ENCODE measurements at places on chromosomes 5 and 9.
A peak's percentile ranks its signal among the peaks of the same experiment; 100 is the strongest.

DNA sequence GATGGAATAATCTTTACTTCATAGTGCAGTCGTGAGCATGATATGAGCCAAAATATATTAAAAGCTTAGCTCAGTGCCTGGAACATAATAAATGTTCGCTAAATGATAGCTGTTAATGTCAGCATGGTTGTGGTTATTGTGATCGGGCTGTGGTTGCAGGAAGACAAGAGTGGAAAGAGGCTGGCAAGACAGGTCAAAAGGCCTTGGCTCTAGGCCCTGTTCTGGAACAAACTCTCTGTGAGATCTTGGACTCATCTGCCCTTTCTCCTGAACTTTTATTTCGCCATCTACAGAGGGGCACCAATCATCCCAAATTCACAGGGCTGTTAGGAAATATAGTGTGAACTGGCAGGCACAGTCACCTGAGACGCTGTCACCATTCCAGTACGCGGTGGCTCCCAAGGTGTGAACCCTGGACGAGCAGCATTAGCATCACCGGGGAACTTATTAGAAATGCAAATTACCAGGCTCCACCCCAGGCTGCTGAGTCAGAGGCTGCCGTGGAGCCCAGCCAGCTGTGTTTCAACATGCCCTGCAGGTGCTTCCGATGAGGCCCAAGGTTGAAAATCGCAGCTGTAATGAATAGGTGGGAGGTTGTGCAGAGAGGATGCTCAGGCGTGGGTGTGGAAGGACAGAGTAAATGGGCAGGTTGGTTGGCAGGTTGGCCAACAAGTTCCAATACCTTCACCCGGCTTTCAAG, 50.2 kb upstream of the SAP30L start:
- DNase-seq, result peak; percentile 52

GRCh38 chr9:126502417-126503332, 111.1 kb upstream of the LMX1B start:
- no peak for DNase-seq

DNA sequence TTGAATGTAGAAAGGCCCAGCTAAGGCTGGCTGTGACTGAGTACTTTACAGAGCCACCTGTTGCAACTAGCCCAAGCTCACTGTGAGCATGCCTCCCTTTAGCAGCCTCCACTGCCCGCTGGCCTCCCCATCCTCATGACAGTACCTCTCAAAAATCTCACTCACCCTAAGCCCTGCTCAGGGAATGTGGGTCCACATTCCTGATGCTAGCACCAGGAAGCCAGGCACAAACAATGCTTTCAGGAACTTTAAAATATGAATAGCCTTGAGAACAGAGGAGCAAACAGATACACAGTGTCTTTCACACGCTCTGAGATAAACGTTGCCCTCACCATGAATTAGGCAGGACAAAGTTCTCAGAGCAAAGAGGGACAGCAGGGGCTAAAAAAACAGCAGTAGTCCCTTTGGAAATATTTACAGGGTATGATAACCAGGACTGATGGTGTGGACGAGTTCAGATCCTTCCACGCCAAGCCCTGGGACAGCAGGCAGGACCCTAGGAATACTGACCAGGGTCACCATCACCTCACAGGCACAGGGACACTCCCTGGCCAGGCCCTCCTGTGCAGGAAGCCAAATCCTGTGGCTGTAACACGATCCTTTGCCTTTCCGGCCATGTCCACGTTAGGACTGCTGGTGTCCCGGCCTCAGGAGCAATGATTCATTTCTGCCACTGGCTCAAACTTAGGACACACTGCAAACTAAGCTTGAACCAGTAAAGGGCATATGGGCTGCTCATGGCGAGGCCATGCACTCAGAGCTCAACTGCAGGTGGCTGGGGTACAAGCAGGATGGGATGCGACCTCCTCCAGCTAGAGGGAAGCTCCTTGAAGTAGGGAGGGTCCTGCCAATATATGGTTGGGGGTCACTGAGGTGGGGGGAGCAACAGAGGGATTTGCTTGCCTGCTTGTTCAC, 9.6 kb downstream of the ACSL6 start:
- no peak for DNase-seq

- DNase-seq, result no peak
Measured at GRCh38 chr5:92070786-92071185, 687.7 kb upstream of the ARRDC3 start.

GRCh38 chr5:79750611-79751510, 61.2 kb downstream of the CMYA5 start:
- DNase-seq, result no peak

- no peak for DNase-seq
Measured at GRCh38 chr5:38793099-38793498, 52.7 kb upstream of the OSMR start.

GRCh38 chr9:120909904-120910303, 16.7 kb downstream of the TRAF1 start:
- DNase-seq, result no peak

- DNase-seq, result no peak
Measured at GRCh38 chr5:3155046-3155445, 403.6 kb upstream of the IRX2 start.

- no peak for DNase-seq
Measured at GRCh38 chr5:135229122-135229521, 169.9 kb downstream of the MACROH2A1 start.

DNA sequence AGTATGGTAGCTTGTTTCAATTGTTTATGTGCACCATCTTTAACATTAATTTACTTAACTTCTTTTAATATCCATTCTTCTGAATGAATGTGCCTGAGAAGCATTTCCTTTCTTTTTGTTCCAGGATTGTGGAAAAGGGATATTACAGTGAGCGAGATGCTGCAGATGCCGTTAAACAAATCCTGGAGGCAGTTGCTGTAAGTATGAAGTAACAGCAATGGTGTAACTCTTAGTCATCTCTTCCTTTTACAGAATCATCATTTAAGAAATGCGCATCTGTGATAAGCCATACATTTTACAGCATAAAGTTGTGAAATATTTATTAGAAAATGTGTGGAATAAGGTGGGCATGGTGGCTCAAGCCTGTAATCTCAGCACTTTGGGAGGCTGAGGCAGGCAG, 117.7 kb downstream of the STARD4 start:
- no peak for DNase-seq

DNA sequence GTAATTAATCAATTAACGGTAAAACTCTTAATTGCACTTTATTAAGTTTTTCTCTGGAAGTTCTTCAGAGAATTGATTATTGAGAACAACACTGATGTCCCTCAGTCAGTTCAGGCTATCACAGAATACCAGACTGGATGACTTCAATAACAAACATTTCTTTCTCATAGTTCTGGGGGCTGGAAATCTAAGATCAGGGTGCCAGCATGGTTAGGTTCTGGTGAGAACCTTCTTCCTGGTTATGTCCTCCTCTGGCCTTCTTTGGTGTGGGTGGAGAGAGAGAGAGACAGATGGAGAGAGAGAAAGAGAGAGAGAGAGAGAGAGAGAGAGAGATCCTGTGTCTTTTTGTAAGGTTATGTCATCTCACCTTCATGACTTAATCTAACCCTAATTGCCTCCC, 71.4 kb upstream of the DAP start:
- DNase-seq, result no peak

GRCh38 chr9:129720181-129720864, 32.5 kb downstream of the PTGES start:
- DNase-seq, result no peak

DNA sequence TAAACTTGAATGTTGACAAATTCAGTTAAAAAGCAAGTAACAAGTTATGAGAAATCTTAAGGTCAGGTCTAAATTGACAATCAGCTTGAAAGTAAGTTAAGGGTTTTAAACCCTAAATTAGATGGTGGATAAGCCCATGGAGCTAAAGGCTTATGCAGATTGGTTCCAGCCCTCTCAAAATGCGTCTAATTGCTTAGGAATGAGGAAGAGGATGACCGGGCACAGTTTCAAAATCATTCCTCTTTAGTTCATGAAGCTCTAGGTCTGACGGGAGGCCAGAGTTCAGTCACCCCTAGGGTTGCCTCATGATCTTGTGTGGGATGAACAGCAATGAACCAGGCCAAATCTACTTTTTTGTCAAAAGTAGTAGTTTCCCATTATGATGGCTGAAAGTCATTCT, 75.4 kb downstream of the SLC38A9 start:
- DNase-seq, result no peak

DNA sequence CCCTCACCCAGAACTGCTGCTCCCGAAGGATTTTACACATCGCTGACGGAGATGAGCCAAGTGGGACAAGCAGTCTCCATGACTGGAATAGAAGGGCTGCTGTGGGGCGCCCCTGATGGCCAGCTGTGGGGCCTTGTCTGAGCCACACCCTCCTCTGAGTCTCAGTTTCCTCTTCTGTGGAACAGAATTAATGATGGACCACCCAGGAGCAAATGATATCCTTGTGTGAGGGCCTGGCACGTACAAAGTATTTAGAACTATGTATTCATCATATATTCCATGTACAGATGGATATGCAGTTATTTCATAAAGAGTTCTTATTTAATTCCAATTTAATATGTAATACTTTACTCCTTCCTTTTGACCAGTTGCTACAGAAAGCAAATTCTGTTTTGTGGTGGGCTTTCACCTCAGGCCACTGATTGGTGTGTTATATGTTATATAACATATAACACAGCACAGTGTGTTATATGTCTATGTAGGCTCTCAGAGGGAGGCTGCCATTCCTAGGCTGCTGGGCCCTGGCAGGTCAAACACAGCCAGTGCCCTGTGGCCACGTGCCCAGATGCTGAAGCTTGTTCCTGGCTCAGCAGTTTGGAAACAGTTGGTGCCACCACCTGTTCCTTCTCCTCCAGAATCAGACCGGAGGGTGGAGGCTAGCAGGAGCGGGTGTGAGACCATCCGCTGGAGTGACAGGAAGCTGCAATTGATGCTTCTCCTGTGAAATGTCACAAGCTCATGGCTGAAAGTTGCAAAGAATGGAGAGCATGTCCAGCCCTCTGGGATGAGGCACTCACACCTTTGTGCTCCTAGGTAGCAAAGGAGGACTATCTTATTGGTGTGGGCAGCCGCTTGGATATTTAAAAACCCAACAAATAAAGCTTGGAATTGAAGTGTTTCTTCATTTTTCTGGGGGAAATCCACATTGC, 4.4 kb upstream of the FGD3 start:
- no peak for DNase-seq

DNA sequence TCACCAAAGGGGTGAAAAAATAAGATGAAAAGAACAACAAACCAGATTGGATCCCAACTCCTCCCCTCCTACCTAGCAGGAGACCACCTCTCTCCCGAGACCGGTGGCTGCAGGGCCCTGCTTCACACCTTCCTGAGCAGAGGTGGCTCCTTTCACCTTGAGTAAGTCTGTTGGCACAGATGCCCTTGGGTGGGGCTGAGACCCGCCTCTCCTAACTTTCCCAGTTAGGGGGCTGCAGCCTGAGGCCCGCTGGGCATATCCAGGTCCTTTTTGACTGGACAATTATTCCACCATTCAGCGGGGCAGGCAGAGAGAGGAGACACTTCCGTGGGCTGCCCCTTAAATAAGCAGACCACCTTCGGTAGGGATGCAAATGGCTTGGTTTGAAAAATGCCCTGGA, 1.3 kb downstream of the SLC25A48 start:
- no peak for DNase-seq

DNA sequence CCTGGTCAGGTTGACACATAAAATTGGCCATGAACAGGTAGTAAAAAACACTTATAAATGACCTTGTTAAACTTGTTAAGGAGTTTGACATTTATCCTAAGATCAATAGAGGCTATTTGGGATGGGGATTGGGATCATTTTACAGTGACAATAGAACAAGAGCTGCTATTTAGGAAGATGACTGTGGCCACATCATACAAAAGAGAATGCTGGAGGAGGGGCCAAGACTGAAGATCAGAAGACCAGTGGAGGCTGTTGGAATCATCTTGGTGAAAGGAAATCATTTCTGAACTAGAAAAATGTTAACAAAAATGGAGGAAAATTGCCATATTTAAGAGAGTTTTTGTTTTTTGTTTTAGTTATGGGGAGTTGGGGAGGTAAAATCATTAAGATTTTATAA, 304.8 kb upstream of the TLE4 start:
- no peak for DNase-seq

DNA sequence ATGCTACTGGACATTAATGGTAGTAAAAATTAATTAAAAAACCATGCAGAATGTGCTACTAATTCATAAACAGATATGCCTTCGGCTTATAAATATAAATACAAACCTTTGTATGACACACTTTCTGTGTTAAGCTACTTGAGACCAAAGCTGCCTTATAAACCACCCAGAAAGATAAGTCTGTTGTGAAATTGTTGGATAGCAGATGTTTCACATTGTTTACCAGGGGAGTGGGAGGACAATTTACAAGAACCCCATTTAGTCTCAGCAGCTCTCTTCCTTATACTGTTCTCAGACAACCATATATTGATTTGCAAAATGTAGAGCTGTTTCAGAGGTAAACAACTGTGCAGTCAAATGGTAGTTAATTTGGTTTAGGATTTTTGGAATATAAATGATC, 524.4 kb downstream of the PRR16 start:
- DNase-seq, result no peak

DNA sequence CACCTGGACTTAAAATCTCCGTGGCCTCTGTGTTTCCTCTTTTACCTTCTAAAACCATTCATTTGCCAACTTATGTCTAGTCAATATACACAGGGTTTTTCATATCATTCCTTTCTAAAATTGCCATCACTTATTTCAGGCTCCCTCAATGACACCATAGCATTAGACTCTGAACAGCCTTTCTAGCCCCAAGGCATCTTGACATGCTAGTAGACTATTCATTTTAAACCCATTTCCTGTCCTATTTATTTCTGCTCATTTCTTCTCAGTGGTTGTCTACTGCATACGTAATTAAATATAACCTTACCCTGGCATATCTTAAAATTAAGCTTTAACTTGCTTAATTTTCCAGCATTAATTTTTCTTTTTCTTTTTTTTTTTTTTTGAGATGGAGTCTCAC, 83.2 kb downstream of the PHAX start:
- DNase-seq, result no peak

GRCh38 chr5:41778410-41778809, 91.8 kb downstream of the OXCT1 start:
- peak; percentile 2 for DNase-seq

DNA sequence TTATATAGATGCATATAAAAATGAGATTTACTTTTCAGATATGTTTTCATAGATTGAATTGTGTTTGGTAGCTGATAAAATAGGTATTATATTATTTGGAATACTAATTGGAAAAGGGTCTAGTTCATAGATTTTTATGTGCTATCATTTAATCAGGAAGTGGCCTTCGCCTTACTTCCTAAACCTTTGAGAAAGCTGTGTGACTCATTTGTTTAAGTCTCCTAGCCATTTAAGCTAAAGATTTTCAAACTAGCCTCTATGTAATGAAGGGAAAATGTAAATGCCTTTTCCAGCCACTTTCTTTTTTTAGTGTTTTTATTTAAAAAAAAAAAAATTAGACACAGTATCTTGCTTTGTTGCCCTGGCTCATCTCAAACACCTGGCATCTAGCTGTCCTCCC, 97.5 kb downstream of the DMXL1 start:
- DNase-seq, result no peak

- DNase-seq, result peak; percentile 49
Measured at GRCh38 chr5:134026521-134027287, 21.9 kb upstream of the VDAC1 start.

Measured in erythroblast (primary cell).